ENCODE measurements at places on chromosomes 11 and 22.

DNA sequence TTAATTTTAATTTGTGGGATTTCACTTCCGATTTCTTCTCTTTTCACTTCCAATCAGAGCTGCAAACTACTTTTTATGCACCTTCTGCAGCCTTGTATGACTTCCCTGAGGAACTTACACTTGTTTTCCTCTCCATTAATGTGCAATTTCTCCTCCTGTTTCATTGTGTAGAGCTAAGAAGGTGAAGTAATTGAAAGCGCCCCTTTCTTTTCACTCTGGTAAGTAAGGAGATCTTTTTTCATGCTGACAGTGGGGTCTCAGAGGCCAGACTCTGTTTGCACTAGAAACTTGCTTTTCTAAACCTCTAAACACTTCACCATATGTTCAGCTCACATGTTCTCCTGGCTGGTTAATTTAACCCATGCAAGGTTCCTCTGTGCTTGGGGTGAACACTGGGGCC, 117.0 kb downstream of the FANCF start:
- no peak for DNase-seq

GRCh38 chr11:67404515-67405195, 772 bp downstream of the TBC1D10C start:
- DNase-seq = no peak

DNA sequence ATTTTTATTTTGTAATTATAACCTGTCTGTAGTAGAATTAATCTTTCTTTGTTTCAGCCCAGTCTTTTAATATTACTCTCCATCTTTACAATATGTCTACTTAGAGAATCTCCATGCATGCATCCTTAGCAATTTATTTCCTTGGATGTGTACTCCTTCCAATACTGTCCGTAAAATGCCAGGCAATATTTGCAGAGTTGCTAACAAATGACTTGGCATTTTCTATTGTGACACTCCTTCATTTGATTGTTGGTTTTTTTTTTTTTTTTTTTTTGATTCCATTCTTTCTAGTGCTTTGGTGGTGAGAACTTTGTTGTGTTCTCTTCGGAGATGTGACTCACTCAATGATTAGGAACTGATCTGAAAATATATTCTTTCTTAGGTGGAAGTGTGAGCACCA, 220.3 kb downstream of the CNTN5 start:
- DNase-seq = no peak

DNA sequence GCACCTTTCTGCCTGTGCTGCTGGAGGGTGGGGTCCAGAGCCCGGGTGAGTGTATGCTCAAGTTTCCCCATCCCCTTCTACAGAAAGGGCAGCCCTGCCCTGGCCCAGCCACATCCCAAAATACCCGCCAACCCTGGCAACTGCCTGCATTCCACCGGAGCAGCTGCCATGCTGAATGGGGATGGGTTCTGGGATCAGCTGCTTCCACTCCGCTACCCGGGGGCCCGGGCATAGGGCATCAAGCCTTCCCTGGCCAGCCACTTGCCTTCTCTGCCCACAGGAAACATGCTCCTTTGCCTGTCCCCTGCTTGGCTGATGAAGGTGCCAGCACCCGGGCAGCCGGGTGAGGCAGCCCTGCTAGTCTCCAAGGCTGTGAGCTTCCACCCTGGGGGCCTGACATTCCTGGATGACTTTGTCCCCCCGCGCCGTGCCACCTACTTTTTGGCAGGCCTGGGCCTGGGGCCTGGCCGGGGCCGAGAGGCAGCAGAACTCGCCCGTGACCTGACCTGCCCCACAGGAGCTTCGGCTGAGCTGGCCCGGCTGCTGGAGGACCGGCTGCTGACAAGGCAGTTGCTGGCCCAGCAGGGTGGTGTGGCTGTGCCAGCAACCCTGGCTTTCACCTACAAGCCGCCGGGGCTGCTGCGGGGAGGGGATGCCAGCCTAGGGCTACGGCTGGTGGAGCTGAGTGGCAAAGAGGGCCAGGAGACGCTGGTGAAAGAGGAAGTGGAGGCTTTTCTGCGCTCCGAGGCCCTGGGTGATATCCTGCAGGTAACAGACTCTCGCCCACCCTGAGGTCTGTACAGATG, 3.2 kb downstream of the CARNS1 start:
- no peak for DNase-seq

GRCh38 chr11:126109941-126110731, 47.5 kb upstream of the CDON start:
- DNase-seq = no peak

DNA sequence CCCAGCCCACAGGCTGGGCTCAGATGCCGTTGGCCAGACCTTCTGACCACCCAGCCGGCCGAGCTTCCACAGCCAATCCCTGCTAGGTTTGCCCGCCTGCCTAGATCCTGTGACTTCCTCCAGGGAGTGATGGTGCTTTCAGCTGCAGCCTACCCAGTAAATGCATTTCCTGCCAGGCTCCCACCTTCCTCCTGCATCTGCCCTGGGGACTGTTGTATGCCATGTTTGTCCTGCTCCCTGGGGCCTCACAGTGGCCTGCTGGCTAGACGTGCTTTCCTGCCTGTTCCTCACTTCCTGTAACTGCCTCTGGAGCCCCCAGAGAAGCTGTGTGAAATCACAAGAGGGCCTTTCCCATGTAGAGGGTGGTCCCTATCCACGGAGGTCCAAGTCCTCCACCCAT, 86.2 kb downstream of the GALNT18 start:
- DNase-seq = peak; percentile 65

GRCh38 chr11:893008-893654, 17.5 kb downstream of the CHID1 start:
- no peak for DNase-seq

DNA sequence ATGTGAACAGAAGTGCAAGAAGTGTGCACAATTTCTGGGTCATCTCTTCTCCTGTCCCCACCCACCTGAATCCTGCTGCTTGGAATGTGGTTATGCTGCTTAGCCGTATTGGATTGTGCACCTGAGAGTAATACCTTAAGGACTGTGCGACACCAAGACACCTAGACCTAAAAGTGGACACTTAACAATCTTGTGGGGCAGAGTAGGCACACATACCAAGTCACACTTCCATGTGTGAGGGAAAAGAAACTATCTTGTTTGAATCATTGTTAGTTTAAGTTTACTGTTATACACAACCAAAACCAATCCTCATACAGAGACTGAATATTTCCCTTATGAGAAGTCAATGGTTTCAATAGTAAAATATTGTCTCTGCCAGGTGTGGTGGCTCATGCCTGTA, 93.7 kb downstream of the CCDC83 start:
- DNase-seq = no peak

DNA sequence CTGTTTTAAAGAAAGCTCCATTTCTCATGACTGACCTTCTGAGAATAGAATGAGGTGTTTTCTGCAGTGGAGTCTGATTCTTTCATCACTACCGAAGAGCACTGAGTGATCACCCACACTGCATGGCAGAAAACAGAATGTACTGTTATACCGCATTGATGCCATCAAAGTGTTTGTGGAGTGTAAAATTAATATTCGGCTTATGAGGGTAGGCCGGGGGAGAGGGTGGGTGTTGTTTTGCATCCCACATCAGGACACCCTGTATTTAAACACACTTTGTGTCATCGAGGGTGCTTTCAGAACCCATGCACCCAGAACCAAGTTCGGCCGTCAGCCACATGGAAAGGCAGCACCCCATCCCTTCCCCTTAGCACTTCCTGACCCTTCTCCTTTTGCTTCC, 41.3 kb upstream of the ETS1 start:
- DNase-seq = no peak

- peak; percentile 49 for DNase-seq
Measured at GRCh38 chr11:44285756-44286155, 24.2 kb downstream of the ALX4 start.

DNA sequence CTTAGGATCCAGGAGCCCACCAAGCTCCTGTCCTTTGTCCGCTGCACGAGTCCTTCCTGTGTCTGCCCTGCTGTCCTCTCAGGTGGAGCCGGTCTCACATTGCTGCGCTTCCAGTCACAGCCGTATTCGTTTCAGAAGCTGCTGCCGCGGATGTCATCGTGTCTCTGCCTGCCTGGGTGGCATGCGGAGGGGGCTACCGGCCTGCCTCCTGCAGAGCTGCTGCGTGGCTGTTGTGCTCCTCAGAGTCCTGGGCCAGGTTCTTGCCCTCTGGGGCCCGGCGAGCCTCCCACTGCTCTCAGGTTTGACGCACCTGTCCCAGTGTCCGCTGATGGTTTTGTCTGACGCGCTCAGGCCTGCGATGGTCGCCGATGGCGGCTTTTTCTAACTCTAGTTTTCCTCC, 254.2 kb downstream of the TBC1D22A start:
- no peak for DNase-seq

GRCh38 chr11:65355013-65355775, 643 bp downstream of the TIGD3 start:
- peak; percentile 13 for DNase-seq

GRCh38 chr11:128929991-128930390, 12.7 kb downstream of the TP53AIP1 start:
- DNase-seq = peak; percentile 37

DNA sequence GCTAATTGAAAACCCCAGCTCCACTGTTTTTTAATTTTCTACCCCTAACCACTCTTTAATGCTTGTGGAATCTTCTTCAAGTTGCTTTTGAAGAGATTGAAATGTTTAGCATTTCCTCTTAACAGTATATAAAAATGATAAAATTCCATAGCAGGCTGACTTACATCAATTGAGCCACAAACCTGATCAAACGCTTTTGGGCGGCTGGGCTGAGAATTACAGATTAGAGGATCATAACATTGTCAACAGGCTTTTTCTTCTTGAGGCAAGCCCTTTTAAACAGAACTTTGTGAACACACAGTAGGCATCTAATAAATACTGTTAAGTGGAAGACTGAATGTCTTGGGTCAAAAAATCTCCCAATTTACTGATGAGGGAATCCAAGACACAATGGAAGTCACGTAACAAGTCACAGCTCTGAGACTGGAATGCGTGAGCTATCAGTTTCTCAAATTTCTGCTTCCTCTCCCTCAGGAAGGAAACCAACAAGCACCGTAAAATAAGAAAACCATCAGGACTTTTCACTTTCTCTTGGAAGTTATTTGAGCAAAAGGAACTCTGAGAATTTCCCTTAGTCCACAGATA, 50.0 kb upstream of the CCDC89 start:
- DNase-seq = peak; percentile 45

DNA sequence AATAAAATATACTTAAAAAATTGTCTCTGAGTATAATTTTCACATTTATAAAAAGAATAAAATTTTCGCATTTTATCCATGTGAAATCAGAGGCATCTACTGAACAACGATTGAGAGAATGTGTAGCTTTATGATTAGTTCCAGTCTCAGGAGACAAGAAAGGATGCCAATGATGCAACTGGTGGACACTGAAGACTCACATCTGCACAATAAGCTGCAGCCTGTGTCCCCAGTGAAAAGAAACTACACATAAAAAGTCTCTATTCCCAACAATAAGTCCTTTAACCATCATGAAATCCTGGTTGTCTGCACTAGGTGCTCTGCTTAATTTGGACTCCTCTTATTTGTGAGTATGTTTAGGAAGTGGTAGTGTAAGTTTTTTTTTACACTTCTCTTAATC, 22.0 kb downstream of the OR5AS1 start:
- DNase-seq = no peak

DNA sequence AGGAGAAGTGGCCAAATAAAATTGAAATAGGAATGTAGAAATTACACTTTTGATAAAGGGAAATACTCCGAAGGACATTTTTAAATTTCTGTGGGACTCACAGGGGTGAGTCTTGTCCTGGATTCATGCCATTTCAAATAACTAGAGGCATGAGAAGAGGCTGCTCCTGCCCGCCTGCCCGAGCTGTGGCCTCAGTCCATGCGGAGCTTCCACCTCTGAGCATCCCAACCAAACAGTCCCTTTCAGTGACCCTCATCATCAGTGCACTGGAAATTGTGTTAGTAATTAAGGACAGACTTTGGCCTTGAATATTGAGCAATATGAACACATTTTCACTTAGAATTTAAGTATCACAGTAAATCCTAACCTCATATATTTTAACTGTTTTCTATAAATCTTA, 25.6 kb downstream of the GRIA4 start:
- DNase-seq = no peak

GRCh38 chr22:28379075-28379779, 300.4 kb downstream of the TTC28 start:
- DNase-seq = no peak

DNA sequence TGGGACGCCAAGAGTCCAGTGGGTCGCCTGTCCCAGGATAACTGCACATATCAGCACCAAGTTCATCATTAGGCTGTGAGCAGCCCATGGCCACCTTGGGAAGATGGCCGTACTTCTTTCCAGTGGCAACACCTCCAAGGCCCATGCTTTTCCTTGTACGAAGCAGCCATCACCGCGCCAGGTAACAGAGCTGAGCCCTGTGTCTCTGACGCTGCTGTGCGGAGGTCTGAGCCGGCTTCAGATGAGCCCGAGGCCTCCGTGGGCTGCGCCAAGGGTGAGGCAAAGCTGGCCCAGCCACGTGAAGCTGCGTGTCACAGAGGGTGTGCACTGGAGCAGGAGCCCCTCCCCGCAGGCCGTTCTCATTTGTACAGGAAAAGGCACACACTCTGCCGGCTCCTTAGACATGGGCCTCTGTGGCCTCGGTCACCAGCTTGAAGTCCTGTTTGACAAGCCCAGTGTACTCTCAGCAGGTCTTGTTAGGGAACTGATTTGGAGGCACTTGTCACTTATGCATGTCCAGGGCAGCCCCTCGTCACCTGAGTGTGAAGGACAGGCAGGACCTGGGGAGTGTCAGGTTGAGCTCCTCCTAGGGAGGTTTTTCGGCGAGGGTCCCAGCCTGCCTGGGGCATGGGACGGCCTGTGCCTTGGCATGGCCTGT, 401.5 kb downstream of the TBC1D22A start:
- no peak for DNase-seq

DNA sequence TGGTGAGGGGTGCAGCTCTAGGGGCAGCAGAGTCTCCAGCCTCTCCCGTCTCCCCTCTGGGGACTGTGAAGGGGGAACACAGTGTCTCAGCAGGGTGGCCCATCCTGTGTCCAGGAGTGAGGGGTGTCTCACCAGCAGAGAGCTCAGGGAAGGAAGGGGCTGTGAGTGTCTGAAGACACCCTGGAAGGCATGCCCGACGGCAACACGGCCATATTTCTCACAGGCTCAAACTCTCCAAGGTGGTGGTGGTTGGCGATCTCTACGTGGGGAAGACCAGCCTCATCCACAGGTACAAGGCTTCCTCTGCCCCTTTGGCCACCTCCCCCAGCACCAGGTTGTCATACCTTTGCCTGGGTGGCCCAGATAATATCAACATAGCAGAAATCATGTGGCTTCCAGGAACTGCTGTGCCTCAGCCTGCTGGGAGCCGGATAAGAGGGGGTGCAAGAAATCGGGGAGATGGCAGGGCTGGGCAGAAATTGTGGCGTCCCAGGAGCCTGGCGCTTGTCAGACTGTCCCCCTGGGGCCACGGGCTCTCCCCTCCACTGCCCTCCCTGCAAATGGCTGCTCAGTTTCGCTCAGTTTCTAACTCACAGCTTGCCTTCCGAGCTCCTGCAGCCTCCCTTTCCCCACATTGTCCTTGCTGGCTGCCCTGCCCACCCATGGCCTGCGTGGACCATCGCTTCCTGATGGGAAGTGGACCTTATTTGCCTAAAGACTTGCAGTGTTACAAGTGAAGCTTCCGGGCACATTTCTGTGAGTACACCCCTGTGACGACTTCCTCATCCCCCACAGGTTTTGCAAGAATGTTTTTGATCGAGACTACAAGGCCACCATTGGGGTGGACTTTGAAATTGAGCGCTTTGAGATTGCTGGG, 7.2 kb downstream of the RAB36 start:
- DNase-seq = no peak
